COLO829 (cell line): ENCODE measurements at places on chromosomes 1 and 21.

- DNase-seq = no peak
These were observed 14.3 kb upstream of the DR1 start for GRCh38 chr1:93331412-93331811.

- DNase-seq = no peak
These were observed 10.3 kb downstream of the LIX1L start for GRCh38 chr1:145947551-145947950.

DNA sequence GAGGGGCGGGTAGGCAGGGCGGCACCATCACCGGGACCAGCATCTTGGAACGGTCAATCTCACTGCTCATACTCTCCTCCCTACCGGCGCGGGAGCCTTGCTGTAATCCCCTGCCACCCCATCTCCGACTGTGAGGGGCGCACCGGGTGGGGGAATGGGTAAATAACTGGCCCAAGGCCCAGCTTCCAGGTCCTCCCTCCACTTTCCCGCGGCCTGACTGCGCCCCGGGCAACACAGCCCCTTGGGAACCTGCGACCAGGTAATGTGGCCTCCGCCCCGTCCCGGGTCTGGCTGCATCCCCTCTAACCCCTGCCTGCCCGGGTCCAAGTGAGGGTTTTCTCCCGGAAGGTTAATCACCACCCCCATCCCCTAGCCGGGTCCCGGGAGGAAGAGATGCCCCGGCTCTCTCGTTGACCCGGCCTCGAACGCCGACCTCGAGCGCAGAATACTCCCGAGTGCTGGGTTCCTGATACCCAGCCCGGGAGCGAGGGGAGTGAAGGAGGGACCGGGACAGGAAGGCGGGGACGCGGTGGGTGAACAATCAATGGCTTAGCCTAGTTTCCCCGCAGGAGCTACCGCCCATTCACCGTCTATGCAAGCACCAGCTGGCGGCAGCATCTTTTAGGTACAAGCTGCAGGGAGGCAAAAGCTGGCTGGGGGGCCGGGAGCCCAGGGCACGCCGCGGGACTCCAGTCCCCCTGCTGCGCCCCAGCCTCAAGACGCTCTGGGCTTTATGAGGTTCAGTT, 5.9 kb upstream of the LHX9 start:
- DNase-seq = no peak

- no peak for DNase-seq
These were observed 200.8 kb upstream of the TMEM51 start for GRCh38 chr1:14952626-14953314.

GRCh38 chr21:28215214-28215954, 777.3 kb downstream of the LTN1 start:
- DNase-seq = no peak

GRCh38 chr1:20224546-20224945, 38.2 kb upstream of the PLA2G2C start:
- no peak for DNase-seq

- no peak for DNase-seq
These were observed at the start of gene SYT2 for GRCh38 chr1:202710070-202711045. Gene SYT2 (minus strand): TSS chr1:202710454. CDS start chr1:202605772, 104,682 bp downstream.

DNA sequence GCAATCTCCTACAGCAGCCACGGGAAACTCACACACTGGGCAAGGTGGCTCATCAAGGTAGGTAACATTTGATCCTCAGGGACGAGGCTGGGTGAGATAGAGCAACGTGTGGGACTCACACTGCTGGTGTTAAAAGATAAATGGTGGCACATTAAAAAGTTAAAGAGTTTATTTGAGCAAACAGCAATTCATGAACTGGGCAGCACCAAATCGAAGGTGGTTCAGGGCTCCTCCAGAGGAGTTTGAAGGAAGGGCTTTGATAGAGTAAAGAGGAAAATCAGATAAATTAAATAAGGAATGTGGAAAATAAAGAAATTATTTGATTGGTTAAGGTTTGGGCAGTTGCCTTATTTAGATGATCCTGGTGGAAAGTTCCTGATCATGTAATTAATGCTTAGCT, 23.6 kb upstream of the TMEM51 start:
- DNase-seq = no peak

DNA sequence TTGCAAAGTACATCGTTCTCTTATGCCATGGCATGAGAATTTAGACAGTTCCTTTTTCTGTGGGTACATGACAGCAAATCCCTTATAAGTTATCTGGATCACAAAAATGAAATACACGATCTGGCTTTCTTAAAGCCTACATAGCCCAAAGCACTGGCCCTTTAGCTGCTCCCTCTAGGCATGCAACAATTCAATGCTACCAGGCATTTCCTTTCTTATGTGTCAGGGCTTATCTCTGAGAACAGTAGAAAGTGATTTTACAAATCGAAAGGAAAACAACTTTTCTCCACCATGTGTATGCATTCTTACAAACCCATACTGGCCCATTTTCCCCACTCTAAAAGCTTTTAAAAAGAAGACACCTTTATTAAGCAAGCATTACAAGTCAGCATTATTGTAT, 139.7 kb downstream of the GRIK1 start:
- no peak for DNase-seq

- DNase-seq = no peak
These were observed 15.1 kb downstream of the PTPRU start for GRCh38 chr1:29251164-29252124.

GRCh38 chr21:43632373-43632905, 26.8 kb downstream of the HSF2BP start:
- no peak for DNase-seq

DNA sequence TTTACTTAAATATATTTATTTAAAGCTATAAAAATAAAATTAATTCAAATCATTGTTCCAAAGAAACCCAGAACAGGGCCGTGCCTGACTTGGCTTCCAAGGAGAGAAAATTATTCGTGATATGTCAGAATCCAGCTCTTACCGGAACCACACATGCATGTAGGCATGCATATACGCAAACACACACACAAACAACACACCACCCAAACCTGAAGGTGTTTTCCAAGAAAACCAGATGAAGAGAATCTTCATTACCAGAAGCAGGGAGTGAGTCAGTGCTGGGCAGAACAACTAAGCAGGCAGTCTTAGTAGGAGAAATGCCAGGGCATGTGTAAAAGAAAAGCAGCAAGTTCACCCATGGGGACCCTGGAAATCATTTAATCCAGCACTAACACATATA, 432.0 kb upstream of the BEND5 start:
- no peak for DNase-seq

DNA sequence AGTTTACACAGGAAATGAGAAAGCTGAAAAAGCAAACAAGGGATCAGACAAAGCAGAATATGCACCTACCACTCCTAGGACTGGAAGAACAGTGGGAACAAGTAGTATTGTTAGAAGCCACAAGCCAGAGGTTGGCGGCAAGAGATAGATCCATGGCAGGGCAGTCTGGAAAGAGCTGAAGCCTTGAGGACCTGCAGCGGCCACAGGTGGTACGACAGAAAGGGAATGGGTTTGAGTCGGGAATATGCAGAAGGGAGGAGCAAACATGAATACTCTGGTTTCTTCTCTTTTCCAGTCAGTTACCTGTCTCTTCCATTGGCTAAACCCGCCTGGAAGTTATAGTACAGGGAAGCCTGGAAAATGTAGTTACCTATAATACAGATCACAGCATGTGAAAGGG, 3.9 kb upstream of the PCNX2 start:
- no peak for DNase-seq

- no peak for DNase-seq
These were observed 16.4 kb downstream of the PBX1 start for GRCh38 chr1:164575356-164575886.

DNA sequence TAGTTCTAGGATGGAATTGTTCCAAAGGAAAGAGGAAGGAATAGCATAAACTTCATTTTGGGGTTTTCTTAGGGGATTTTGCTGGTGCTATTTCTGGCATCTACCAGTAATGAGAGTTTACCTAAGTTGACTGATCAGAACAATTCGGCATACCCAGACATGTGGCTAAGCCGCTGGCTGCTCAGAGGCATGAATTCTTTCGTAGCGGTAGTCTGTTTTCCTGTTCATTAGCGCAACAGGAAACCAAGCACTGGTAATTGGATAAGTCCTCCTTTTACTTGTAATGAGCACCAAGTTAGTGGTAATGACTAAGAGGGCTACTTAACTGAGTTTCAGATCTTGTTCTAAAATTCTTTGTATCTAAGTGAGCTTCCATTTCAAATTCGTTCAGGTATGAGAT, 38.6 kb downstream of the C21orf91 start:
- no peak for DNase-seq

DNA sequence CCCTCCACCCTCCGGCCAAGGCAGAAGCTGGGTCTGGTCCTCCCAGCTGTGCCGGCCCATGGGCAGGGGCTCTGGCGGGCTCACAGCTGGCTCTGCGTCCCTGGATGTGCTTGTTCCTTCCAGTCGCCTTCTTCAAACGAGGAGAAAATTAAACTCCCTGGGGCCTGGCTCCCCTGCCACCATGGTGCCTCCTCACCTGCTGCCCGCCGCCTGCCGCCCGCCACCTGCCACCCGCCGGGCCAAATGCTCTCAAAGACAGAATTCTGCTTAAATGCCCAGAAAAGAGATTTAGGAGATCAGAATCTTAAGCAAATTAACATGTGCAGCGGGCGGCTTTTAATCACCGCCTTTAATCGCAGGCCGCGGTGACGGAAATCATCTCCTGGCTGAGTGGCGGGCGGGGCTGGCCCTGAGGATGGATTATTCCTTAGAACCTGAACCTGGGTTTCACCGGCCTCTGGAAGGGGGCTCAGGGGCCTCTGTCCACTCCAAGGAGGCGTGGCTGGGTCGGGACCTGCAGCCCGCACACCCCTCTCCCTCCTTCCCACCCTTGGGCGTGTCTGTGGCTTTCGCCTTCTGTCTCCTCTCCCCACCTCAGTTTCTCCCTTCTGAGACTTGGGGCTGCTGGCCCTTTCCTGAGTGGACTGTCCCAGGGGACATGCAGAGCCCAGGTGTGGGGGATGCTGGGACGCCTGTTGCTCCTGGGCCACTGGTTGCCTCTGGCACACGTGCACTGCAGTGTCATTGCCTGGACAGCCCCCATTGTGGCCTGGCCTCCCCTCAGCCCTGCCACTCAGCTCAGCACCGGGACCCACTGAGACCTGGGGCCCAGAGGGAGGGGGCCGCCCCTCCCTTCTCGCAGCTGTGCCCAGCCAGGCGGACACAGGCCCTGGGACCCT, 10.5 kb upstream of the PLCH2 start:
- no peak for DNase-seq

GRCh38 chr1:206551986-206552326, 44.6 kb downstream of the RASSF5 start:
- DNase-seq = no peak

GRCh38 chr21:36511484-36512220, 31.7 kb upstream of the CLDN14 start:
- no peak for DNase-seq

DNA sequence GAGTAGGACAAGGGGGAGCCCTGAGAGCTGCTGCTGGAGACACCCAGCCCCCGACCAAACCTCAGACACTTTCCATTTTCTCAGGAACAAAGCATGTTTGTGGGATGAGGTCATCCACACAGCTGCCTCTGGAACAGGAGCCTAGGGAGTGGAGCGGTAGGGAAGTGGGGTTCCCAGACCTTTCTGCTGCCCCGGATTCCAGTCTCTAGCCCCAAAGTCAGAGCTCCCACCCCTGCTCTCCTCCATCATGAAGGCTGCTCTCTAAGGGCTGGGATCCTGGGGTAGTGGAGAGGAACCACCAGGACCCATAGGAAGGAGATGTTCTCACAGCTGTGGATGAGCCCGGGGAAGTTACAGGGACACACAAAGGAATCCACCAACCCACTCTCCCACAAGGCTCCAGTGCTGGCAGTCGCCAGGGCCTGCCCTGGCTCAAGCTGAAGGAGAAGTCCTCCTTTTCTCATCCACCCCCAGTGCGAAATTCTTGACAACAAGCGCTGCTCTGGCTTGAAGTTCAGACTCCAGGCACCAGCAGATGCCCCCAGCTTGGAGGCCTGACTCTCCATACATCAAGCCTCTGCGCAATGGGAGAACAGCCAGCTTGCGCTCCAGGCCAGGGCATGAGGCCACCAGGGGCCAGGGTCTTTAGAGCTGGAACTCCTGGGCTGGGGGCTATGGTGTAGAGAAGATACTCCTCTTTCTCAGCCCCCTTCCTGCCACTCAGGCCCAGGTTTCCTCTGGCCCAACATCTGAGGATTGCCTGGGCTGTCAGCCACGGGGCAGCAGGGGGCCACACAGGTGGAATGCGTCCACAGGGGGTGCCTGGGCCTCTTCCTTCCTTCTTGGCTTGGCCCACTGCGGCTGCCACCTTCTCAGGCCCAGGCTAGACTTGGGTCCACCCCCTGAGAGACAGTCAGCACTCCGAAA, 4.5 kb downstream of the FHL3 start:
- DNase-seq = no peak

DNA sequence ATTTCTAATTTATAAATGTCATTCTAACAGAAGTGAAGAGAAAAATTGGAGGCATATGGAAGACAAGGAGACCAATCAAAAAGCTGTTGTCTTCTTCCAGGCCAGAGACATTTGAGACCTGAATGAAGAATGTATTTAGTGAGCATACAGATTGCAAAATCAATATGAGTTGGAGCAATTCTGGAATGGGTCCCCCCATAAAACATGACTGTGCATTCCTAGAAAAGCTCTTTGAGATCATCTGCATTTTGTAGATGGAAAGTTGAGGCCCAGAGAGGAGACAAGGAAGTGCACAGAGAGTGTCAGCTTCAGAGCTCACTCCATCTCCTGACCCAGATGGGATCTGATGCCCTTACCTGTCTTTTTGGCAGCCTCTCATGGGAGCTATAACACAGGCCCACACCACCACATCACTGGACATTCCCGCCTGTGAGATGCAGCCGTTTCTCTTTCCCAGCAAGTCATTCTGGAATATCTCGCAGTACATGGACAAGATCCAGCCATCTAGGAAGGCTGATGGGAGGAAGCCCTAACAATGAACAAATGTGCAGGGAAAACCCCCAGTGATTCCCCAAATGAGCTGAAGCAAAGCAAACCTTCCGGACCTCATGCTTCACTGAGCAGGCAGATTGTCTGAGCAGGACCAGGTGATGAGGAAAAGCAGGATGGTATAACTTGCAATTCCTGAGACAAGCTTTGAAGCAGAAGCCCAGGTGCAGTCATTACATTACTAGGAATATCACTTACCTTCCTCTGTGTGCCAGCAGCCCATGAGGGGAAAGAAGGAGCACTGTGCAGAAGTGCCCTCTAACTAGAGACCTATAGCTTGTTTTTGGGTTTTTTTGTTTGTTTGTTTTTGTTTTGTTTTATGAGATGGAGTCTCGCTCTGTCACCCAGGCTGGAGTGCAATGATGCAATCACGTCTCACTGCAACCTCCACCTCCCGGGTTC, 445.6 kb downstream of the PLPP3 start:
- DNase-seq = no peak

- no peak for DNase-seq
These were observed 3.7 kb downstream of the CCDC24 start for GRCh38 chr1:43994794-43995790.

DNA sequence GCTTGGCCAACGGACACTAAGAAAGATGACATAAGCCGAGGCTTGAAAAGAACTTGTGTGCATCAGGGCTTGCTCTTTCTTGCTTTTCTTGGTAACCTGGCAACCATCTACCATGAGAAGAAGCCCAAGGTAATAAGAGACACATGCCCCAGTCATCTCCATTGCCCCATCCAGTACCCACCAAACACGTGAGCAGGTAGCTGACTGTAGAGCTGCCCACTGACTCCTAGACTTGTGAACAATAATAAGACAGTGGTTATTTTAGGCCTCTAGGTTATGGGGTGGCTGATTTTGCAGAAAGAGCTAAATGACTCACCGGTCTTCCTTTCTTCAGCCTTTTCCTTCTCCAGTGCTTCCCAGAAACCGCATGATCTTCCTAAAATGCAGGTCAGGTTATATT, 105.0 kb upstream of the JUN start:
- no peak for DNase-seq

GRCh38 chr1:71521655-71522264, 440.9 kb upstream of the ZRANB2 start:
- DNase-seq = peak; percentile 20

GRCh38 chr1:91684481-91685196, 184.0 kb downstream of the CDC7 start:
- DNase-seq = no peak
